NCI-H345 (cell line): ENCODE measurements at places on chromosomes 3 and 15.

GRCh38 chr15:95653361-95653805 lies 677.1 kb upstream of the NR2F2 start:
- DNase-seq = no peak

GRCh38 chr15:51054535-51054934 lies 40.2 kb downstream of the TNFAIP8L3 start:
- DNase-seq = no peak

DNA sequence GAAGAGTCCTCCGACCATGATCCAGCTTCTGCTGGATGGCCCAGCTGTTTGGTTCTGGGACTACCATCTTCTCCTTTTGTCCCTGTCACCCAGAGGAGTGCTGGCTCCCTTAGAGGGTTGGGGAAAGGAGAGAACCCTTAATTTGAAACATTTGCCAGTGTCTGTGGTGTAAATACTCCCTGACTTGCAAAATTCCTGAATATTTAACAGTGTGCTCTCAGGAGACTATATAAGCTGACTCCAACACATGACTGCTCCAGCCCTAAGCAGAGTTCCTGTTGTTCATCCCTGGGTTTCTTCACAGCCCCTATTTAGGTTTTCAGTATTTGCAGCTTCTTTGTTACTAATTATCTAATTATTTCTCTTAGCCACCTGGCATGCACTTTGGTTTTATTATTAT lies 133.1 kb downstream of the CPNE4 start:
- no peak for DNase-seq

DNA sequence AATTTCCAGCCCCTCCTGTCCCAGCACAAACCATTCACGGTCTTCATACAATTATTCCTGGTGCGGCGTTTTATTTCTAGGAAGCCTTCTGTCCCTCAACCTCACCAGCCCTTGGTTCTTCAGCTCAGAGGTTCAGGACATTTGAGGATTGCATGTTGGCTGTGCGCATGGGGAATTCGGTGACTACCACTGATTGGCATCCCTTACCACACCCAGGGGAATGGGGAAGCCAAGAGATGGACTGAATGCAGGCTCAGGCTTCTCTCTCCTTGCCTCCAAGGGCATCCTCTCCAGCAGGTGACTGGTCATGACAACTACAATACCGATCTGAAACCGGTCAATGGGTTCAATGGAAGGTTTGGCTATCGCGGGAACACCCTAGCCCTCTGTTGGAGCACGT lies 153.8 kb downstream of the MTHFS start:
- DNase-seq = no peak

DNA sequence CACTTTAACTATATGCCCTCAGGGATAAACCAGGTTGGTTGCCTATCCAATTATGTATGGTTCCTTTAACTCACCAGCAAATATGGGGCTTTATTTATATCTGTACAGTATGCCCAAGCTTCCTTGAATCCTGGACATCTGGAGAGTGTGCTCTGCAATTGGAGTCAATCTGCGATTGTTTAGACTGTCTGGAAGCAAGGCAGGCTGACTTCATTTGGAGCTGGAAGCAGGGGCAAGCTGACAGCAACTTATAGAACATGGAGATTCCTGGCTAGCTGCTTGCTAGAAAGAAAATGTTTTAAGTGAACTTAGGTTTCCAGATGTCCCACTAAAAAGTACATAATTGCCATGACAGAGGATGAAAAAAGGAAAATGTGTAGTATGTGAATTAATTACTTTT lies 63.7 kb upstream of the TPRG1 start:
- DNase-seq = no peak

DNA sequence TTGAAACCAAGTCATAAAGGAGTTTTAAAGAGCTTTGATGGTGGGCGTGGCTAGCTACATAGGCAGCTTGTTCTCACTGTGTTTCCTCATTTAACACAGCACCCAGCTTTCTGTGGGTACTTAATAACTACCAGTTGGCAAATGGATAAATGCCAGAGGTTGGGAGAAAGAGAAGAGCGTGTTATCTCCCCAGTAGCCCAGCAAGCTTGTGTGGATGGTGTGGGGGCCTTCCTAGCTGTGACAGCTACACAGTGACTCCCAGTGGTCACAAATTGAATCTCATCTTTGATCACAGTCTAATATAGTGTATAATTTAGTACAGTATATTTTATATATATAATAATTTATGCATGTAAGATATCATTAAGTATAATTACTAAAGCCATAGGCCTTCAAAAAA lies 984.1 kb downstream of the EPHA3 start:
- DNase-seq = no peak
